ENCODE measurements at places on chromosomes 16 and 17.

- peak; percentile 45 for DNase-seq
These were observed 130.3 kb downstream of the SKAP1 start for GRCh38 chr17:48299760-48300159.

GRCh38 chr17:67452681-67453554 is 75.8 kb downstream of the PITPNC1 start:
- DNase-seq, result no peak

DNA sequence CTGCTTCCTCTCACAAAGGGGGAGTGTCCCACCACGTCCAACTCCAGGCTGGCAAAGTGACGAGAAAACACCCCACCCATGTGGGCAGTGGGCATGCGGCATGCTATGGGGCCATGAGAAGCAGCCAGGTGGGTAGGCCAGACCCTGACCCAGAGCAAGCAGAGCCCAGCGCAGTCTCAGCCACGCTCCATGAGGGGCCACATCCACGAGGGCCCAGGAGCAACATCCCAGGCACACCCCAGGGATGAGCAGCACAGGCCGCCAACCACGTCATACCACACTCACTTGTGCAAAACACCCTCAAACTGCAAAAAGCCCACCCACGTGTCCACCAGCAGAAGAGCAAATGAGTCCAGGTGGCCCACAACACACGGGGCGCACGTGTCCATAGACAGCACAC is 117.0 kb downstream of the ZNF778 start:
- DNase-seq, result no peak

- no peak for DNase-seq
These were observed 7.6 kb upstream of the CMTR2 start for GRCh38 chr16:71296584-71297340.

- no peak for DNase-seq
These were observed 175.0 kb downstream of the IRF8 start for GRCh38 chr16:86073763-86074493.

DNA sequence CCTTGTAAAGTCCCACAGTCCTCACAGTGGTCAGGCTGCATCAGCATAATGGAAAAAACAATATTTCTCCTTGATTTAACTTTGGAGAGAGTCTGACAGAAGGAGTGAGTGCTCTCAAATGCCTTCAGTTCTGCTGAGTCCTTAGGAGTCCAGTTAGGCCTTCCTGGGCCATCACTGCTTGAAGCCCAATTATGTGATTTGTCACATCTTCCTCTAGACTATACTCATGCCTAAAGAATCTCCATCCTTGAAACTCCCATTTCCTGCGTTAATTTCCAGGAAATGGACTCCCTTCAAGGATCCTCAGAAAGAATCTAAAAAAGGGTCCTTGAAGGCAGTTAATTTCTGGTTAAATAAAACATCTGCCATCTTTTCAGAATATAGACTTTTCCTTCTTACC is 52.8 kb downstream of the SLFN5 start:
- DNase-seq, result no peak

- DNase-seq, result no peak
These were observed 102.7 kb upstream of the HLF start for GRCh38 chr17:55161935-55162555.

GRCh38 chr17:58996968-58997367 is 109.7 kb downstream of the TRIM37 start:
- DNase-seq, result no peak

DNA sequence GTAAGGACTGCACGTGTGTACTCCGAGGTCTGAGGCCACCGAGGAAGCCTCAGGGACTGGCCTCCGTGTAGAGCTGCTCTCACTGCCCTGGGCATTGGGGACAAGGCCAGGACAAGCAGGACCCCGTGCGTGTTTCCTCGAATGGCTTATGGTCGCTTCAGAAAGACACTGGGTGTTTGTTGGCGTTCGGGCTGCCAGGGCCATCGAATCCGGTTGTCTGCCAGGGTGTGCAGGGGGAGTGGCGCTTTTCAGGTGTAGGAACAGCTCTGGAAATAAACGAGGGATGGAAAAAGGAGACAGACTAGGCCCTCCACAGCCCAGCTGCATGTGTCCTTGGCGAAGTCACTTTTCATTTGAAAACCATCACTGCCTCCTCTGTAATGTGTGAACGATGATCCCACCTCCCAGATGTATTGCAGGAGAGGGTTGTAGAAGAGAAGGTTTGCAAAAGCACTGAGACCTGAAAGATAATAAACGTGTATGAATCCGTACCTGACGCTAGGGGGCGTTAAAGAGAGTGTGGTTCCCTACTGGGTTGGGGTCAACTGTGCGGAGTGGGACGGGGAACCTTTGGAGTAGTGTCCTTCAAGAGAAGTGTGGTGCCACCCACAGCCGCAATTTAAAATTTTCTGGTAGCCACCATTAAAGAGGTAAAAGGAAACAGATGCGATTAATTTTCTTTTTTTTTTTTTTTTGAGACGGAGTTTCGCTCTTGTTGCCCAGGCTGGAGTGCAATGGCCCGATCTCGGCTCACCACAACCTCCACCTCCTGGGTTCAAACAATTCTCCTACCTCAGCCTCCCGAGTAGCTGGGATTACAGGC is 2.1 kb upstream of the ZSCAN10 start:
- no peak for DNase-seq

DNA sequence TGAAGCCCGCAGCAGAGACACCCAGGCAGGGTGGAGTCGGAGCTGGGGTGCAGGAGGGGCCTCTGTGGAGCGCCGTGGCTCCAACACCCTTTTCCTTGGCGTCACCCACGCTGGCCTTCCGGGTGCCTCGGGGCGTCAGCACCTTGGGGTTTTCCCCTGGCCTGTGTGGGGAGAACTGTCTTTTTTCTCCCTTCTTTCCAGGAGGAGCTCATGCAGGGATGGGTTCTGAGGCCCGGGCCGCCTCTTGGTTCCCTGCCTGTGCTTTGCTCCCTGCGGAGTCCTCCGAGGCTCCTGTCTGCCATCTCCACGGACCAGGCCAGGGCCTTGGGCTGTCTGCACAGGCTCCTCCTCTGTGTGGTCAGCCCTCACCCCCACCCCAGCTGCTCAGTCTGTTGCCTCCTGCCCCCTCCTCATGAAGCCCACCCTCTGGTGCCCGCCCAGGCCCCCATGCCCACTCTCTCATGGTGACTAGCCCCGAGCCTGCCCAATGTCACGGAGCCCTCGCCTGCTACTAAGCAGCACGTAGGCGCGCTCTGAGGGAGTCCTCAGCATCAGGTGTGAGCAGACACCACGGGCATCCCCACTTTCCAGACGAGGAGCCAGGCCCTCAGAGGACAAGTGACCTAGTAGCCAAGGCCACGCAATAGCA is 5.0 kb downstream of the KATNB1 start:
- no peak for DNase-seq

All from GM06990 (cell line).